ENCODE measurements at places on chromosomes 3 and 15.

DNA sequence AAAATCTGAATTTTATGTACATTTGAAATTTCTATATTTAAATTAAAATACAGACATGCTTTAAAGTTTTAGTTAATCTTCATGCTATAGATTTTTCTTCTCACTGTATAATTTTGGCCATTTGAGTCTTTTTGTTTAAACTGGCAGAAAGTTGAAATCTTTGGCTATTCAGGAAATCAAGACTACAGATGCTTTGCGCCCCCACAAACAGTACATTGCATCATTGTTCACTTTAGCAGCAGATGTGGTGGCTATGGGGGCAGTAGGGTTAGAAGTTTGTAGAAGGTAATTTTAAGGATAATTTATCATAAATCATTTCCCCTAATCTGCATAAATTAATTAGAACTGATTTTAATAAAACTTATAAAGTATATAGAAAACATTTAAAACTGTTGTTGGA, 20.9 kb downstream of the SPPL2A start:
- no peak for DNase-seq

- DNase-seq, result no peak
Observed at GRCh38 chr3:115248274-115248673, 101.2 kb upstream of the ZBTB20 start.

DNA sequence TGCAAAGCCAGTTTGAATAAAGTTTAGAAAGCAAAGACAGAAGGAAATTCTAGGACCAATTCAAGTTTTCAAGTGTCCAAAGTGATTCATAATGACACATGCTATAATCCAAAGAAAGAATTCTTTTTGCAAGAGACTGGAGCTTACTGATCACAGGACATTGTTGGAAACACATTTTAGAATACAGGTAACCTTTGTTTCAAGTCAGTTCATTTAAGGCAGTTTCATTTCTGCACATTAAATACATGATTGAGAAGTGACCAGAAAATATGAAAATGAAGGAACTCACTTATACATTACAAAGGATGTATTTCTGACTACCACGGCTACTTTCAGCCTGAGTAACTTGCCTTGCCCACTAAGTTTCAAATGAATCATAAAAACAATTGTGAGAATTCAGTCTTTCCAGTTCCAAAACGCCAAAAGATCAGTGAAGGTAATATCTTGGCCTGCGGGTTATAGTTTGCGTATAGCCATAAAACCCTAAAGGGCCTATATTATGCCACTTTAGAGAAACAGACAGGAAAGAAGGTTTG, 48.7 kb downstream of the PRICKLE2 start:
- DNase-seq, result no peak

GRCh38 chr3:120683213-120683612, 1.2 kb upstream of the HGD start:
- no peak for DNase-seq

DNA sequence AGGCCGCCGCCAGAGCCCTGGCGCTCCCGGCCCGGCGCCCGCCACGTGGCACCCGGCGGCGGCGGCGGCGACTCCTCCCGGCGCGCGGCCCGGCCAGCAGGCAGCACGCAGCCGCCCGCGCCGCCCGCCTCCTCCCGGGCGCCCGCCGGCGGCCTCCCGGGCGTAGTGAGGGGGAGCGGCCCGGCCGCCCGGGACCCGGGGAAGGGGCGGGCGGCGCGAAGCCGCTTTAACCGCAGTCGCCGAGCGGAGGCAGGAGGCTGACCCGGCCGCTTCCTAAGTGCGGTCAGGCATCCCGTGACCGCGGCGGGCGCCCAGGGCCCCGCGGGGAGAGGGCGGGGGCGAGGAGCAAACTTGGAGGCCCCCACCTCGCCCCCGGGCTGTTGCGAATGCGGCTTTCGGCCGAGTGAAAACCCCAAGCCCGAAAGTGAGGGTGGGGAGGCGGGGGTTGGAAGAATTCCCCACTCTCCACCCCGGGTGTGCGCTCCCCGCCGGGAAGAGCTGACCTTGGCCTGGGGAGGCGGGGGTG, 1.7 kb upstream of the HES1 start:
- no peak for DNase-seq

DNA sequence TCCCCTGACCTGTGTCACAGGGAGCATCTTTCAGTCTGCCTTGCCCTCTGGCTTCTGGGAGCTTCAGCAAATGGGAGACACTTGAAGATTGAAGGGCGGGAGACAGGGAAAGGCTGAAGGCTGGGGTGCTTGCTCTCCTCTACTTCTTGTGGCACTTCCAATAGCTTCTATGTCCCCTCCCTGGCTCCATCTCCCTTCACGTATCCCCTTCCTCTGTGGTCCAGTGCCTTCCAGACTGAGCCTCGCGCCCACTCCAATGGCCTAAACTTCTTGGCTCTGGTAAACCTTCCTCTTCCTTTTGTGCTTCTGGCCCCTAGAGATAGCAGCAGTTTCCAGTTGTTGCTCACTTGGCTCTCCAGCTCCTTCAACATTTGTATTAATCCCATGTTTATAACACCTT, 69.8 kb upstream of the TOPAZ1 start:
- DNase-seq, result no peak

DNA sequence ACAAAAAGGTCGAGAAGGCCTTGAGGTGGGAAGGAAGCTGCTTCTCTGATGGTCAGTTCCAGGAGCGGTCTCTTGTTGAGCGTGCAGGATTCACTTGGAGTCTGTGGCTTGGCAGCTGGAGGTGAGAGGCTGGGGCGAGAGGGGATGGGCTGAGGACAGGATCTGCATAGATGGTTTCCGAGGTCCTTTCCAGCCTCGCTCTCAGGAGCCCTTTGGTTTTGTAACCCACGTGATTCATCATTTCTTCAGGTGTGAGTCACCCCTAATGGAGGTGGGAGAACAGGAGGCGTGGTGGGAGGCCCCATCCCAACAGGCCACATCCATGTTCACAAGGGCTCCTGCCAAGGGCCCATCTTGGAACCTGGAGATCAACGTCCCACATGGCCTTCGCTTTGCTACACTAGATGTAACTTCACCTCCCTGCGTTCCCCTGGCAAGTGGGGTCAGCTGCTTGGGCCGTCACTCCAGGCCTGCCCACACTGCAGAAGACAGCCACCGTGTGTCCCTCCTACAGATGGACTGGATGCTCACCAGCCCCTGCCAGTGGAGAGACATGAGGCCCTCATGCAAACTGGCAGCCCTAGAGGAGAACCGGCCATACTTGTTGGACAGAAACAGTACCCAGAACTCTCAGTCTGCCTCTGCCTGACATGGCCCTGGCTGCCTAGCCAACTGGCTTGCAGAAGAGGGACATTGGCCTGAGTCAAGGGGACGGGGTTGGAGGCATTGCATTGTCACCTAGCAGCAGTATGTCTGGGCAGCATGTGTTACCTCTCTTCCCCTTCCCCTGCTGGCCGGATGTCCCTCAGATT, 1.6 kb upstream of the PCSK6 start:
- no peak for DNase-seq

DNA sequence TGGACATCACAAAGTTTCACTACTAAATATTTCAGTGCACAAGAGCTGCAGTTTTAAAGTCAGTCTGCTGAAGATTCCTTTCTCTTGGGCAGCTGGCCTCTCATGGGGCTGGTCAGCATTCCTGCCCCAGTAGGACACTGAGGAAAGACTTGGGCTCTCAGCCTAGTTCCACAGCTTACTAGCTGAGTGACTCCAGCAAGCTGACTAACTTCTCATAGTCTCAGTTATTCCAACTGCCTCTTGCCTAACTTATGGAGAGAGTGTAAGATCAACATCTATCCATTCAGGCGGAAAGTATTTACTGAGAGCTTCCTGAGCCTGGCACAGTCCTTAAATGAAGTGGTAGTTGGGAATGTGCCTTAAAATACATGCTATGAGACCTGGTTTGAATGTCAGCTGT, 27.0 kb downstream of the TM4SF4 start:
- DNase-seq, result no peak

DNA sequence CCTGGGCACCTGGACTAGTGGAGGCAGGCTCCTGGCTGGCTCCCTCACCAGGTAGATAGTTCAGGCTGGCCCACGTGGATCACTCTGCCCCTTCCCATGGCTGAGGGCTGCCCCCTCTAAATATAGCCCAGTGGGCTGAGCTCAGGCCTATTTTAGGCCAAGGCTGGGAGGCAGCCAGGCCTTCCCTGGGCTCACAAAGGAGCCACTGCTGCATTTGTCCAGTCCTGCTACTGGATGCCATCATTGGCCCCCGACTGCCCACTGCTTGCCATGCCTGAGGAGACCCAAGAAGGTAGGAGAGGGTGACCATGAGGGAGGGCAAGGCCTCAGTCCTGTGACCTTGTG, at the start of gene LSMEM2:
Gene LSMEM2, plus strand, starts transcription at position 208 of the 345 bp plus-strand sequence. Its CDS starts 27 bp downstream, at position 235.
- no peak for DNase-seq

- no peak for DNase-seq
Observed at GRCh38 chr3:120559242-120560061, 36.7 kb upstream of the NDUFB4 start.

DNA sequence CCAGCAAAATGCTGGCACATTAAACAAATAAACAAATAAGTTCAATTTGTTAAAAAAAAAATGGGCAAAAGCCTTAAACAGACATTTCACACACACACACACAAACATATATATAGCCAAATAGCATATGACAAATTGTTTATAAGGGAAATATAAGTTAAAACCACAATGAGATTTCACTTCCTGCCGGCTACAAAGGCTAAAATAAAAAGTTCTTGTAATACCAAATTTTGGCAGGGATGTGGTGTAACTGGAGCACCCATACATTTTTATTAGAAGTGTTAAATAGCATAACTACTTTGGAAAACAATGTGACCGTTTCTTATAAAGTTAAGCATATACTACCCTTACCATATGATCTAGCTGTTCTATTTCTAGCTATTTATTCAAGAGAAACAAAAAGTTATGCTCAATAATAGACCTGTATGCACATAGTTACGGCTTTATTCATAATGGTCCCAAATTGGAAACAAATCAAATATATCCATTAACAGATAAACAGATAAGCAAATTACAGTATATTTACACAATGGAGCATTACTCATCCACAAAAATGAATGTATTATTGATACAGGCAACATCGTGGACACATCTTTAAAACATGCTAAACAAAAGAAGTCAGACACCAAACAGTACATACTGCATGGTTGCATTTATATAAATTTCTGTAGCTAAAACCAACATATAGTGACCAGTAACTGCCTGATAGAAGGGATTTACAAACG, 93.9 kb downstream of the EOMES start:
- no peak for DNase-seq

DNA sequence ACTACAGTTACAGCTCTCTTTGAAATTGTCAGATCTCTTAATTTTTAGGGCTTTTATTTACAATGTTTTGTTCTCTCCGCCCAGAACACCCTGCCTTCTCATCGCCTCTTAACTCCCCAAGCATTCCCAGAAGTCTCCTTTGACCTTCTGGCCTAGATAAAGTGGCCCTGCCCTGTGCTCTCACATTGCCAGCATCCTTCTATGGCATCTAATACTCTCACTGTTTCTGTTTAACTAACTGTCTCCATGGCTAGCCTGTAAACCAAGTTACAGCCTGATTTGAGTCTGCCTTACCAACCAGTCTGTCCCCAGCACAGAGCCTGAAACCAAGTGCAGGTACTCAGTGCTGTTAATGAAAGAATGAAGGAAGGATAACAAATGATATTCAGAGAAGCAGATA, 19.9 kb downstream of the COL8A1 start:
- DNase-seq, result no peak

DNA sequence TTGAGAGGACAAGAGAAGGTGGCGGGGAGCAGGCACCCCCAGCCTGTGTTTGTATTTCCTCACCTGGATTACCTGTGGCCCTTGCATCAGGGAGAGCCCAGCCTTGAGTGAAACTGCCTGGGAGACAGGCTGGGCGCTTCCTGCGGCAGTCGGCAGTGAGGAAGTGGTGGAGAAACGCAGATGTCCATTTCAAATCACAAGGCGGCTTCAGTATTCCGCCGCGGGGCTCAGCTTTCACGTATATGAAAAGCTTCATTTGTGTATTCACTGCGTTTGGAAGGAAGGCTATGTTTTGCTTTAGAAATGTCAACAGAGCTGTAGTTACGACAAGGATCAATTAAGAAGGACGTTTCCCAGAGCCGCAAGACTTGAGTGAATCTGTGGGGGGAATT, 167.4 kb upstream of the CTDSPL start:
- DNase-seq, result no peak

- peak; percentile 65 for DNase-seq
Observed at GRCh38 chr3:149967086-149967685, 3.5 kb downstream of the PFN2 start.

DNA sequence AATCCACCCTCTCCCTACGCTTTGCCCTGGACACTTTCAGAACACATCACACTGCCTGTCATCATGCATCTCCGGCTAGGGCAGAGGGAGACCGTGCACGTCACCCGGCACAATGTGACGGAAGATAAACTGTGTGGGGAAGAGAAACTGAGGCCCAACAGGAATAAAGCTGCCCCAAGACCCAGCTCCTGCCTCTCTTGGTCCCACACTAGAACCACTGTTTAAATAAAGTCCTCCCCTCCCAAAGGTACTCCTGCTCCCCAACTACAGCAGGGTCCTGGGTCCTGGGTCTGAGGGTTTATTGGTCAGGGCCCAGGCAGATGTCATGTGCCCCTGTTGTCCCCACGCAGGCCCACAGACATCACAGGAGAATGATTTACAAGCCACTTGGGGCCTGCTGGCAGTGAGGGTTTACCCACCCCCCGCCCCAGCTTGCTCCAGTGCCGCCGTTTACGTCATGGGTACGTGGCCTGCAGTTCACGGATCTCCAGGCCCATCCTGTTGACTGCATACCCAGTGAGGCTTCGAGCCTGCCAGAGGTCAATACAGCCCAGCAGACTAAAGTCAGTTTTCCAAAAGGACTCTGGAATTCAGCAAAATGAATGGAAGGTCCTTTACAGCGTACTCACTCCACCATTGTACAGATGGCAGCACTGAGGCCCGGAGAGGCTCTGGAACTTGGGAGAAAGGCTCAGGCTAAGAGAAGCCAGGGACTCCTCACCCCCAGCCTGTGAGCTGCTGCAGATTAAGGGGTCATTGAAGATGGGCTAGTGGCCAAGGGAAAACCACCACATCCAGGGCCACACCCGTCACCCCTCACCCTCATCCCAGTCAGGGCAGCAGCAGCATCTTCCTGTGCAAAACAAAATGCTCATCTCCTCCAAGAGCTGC, 23.2 kb downstream of the ALS2CL start:
- no peak for DNase-seq
